ENCODE measurements at places on chromosomes 4 and X.

GRCh38 chr4:24736066-24736465, 59.3 kb upstream of the SOD3 start:
- DNase-seq: peak; percentile 7

DNA sequence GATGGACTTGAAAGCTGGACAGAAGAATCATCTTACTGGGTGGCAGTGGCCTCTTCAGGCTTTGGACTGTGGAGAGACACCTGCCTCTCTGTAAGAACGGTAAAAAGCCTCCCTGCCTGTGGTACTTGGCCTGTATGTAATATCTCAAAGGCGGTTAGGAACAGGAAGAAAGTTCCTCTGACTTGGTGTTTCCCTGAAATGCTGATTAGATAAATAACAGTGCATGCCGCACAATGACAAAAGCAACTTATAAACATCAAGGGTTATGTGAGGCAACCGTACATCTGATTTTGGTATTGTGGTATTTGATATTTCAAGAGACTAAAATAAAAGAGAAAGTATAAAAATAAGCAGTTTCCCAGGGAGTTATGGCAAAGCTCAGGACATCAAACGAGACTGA, 92.4 kb upstream of the SORBS2 start:
- no peak for DNase-seq

- no peak for DNase-seq
Observed at GRCh38 chr4:126123611-126124325, 809.0 kb downstream of the FAT4 start.

- DNase-seq: peak; percentile 81
Observed at GRCh38 chr4:36351082-36351666, 69.8 kb downstream of the DTHD1 start.

DNA sequence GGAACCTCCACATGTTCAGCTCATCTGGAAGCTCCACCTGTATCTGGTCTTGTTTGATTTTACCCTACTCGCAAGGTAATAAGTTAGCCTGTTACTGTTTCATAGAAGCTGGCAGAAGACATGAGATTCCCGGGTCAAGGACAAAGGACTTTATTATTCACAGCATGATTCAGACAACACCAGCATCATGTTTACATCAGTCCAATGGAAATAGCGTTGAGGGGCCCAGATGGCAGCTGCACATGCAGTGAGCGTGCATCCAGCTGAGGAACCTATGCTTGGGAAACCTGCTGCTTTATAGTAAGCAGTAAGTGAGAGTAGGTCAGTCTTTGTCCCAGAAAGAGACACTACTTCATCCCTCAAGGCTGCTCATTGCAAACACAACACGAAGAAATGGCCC, 19.8 kb downstream of the TSPAN5 start:
- no peak for DNase-seq

DNA sequence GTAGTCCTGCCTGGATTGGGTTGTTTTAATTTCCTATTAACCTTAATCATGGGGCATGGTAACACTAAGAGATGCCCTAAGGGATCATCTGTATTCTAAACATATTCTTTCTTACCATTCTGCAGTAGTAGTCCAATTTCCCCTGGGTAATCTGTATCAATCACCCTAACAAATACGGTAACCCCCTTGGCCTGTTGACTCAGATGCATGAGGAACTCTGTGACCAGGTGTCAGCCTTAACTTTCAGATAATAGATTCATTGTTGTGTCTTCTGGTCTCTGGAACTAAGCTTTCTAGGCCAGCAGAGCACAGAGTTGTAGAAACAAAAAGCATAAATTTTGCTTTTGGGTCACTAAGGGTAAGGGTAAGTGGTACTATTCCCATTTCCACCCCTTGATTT, 13.1 kb upstream of the BANK1 start:
- DNase-seq: no peak

DNA sequence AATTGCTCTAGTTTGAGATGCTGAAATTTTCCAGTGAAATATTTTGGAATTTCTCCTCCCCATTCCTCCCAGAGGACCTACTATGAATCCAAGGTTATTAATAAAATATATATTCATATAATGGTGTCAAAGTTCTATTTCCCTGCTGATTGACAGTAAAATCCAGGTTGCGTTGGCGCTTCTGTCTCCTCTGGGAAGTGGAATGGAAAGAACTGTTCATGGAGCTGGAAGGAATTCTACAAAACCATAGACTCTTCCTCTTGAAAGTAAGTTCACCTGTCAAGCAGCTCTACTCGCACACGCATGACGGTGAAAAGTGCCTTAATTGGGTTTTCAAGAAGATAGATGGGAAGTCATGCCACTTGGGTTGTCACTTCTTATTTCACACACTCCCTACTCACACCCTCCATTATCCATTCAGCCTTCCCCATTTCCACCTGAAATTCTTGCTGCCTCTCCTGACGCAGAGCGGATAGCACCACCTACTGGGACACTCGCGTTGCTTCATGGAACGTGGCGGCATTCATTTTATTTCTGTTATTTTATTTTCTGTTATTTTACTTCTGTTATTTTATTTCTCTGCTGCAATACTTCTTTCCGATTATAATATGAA, 351.6 kb downstream of the NLGN4X start:
- peak; percentile 1 for DNase-seq

GRCh38 chrX:10117864-10118377, 38.9 kb upstream of the CLCN4 start:
- no peak for DNase-seq

GRCh38 chr4:106056914-106057313, 161.6 kb downstream of the NPNT start:
- no peak for DNase-seq

- DNase-seq: no peak
Observed at GRCh38 chr4:8280158-8280875, 10.8 kb downstream of the HTRA3 start.

- DNase-seq: no peak
Observed at GRCh38 chr4:39446483-39446841, 12.3 kb downstream of the RPL9 start.

- no peak for DNase-seq
Observed at GRCh38 chr4:74823194-74823593, 28.9 kb upstream of the BTC start.

DNA sequence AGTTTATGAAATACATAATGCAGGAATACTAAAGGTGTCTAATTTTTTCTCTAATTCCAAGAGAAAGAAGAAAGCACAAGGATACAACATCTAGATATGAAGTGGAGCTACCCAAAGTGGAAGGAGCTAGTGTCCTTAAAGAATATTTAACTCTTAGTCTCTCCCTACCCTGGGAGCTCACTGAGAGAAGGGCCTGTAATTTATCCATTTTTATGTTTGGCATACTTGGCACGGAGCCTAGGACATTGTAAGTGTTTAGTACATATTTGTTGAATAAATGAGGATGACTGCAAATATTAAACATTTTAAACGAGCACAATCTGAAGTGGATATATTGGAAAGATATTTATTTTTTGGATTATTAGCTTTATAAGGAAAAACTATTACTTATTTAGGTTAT, 674.8 kb downstream of the IQCM start:
- no peak for DNase-seq

DNA sequence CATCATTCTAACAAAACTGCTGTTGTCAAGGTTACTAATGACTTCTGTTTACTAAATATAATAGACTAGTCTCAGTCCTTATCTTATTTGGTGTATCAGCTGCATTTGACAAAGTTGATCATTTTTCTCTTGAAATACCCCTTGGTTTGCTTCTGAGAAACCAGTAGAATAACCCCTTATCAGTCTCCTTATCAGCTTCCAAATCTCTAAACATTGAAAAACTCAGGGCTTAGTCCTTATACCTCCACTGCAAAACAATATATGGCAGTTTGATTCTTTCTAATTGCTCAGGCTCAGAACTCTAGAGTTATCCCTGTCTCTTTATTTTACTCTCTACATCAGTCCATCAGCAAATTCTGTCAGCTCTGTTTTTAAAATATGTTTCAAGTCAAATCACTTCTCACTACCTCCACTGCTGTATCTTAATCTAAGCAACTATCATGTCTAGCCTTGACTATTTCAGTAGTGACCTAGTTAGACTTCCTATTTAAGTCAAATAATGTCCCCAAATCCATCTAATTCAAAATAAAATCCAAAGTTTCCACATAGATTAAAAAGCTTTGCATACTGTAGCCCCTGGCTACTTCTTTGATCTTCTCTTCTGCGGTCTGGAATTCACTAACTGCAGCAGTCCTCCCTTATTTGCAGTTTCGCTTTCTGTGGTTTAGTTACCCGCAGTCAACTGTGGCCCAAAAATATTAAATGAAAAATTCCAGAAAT, 87.1 kb upstream of the NPNT start:
- DNase-seq: no peak

- DNase-seq: no peak
Observed at GRCh38 chr4:1623400-1623799, 60.7 kb downstream of the FAM53A start.

GRCh38 chr4:86946868-86947500, 12.2 kb downstream of the AFF1 start:
- no peak for DNase-seq

GRCh38 chrX:152149648-152150047, 11.3 kb upstream of the MAGEA10 start:
- no peak for DNase-seq

DNA sequence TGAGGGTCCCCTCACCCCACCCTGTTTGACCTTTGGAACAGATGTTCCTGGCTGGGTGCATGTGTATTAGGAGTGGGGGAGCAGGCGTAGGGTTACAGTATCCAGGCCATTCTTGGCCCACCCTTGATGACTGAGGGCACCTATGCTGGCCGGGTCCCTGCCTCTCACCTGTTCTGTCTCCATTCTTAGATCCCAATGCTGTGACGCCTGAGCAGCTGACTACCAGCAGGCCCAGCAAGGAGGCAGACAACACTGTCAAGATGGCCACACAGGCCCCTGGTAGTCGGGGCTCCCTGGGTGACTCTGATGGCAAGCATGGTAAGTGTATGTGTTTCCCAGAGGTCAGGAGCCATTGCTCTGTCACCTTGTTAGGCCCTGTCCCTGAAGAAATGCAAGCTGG, 10.9 kb downstream of the EFNB1 start:
- no peak for DNase-seq

DNA sequence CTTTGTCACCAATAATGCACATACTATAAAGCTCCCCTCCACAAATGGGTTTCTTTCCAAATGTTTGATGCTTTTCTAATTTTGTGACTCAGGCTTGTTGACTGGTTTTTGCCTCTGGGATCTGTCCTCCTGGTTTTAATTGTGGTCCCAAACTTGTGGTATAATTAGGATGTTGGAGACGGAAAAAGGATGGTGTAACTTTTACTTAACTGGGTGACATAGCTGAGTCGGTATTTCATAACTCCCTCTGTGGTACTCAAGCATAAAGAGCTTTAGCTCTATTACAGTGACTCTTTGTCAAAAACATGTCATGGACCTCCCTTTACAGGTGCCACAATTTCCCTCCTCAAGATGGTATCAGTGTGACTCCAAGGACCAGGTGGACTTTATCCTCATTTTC, 119.7 kb upstream of the RBPJ start:
- DNase-seq: no peak

DNA sequence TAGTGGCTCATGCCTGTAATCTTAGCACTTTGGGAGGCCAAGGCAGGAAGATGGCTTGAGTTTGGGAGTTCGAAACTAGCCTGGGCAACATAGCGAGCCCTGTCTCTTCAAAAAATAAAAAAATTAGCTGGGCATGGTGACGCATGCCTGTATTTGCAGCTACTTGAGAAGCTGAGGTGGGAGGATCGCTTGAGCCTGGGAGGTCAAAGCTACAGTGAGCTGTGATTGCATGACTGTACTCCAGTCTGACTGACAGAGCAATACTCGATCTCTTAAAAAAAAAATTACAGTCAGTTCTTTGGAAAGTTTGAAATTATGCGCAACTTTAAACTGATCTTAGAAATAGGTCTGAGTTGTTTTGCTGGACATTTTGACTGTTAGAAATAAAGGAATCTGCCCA, 55.8 kb downstream of the DOCK11 start:
- no peak for DNase-seq

DNA sequence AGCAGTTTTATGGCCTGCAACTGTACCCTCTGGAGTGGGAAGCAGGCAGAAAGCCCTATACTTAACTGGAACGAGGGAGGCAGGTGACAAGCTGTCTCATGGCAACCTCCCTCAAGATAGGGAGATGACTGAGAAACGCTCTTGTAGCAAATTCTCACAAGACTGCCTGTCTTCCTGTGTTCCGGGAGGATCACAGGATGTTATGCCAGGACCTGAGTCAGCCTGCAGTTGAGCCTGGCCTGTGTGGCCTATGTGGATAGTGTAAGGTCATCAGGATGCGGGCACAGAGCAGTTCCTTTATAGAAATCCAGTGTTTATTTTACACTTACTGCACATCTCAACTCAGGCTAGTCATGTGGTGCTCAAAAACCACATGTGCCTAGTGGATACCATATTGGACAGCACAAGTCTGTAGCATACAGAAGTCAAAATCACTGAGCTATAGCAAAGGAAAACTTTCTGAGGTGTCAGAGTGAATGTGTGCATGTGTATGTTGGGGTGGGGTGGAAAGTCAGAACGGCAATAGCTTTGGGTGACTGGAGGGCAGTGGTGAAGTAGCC, 25.2 kb downstream of the TAF7L start:
- no peak for DNase-seq

DNA sequence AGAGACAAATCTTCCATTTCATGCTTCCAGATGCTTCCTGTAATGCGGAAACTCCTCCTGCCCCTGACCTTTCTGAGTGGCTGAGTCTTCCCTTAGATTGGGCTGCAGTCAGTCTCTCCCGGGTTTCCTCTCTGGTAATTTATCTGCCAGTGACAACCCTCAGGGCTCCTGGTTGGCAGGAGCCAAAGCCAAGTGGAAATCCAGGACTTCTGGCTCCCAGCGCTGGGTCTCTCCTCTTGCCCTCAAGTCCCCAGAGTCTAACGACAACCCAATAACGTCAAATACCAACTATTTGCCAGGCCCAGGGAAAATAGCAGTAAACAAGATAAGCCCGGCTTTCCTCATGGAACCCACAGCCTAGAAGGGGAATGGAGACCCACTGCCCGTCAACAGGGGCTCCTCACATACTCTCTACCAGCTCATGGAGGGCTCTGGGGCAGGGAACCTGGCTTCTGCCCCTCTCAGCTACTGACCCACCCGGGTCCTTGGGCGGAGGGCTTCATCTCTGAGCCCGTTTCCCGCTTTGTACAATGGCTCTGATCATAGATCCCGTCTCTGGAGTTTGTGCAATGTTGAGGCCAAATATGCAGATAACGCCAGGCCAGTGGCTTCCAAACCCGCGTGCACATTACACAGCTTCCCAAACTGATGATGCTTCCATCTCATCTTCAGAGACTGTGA, 1.1 kb upstream of the TBC1D14 start:
- DNase-seq: no peak

- DNase-seq: no peak
Observed at GRCh38 chr4:139048026-139048425, 32.4 kb downstream of the NOCT start.

GRCh38 chr4:157072002-157072401, 3.9 kb upstream of the GLRB start:
- no peak for DNase-seq

DNA sequence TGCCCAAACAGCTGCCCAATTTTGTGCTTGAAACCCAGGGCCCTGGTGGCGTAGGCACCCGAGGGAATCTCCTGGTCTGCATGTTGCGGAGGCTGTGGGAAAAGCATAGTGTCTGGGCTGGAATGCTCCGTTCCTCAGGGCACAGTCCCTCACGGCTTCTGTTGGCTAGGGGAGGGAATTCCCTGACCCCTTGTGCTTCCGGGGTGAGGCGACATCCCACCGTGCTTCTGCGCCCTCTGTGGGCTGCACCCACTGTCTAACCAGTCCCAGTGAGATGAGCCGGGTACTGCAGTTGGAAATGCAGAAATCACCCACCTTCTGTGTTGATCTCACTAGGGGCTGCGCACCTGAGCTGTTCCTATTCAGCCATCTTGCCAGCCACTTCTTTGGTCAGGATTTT, 399.4 kb upstream of the FTHL17 start:
- no peak for DNase-seq

GRCh38 chr4:188722911-188723310, 583.7 kb downstream of the TRIML1 start:
- DNase-seq: no peak
